ENCODE measurements at places on chromosomes 7 and 10.

GRCh38 chr7:5694912-5695726, 86.3 kb downstream of the RNF216 start:
- DNase-seq, result no peak

GRCh38 chr7:156432018-156432417, 208.6 kb upstream of the RNF32 start:
- DNase-seq, result no peak

- no peak for DNase-seq
These were observed 62.2 kb downstream of the CNOT4 start for GRCh38 chr7:135447748-135448147.

GRCh38 chr7:150938566-150938965, 39.6 kb downstream of the KCNH2 start:
- DNase-seq, result no peak

- no peak for DNase-seq
These were observed 75.1 kb upstream of the INSIG1 start for GRCh38 chr7:155222573-155222972.

DNA sequence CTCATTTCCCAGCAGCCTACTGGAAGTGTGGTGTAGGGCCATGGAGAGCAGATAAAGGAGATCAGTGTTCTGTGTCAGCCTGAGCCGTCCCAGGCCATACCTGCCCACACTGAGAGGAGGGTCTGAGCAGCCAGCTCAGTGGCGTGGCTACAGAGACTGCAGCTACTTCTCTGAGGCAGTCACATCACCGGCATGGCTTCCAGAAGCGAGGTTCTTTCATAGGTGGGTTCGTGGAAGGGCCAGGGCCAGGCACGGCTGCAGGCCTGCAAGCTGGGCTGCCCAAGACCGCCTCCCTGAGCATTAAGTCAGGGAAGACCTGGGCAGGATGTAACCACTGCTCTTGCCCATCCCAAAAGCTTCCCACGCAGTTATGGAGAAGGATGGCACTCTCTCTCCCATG, 34.9 kb downstream of the LDB3 start:
- DNase-seq, result no peak

DNA sequence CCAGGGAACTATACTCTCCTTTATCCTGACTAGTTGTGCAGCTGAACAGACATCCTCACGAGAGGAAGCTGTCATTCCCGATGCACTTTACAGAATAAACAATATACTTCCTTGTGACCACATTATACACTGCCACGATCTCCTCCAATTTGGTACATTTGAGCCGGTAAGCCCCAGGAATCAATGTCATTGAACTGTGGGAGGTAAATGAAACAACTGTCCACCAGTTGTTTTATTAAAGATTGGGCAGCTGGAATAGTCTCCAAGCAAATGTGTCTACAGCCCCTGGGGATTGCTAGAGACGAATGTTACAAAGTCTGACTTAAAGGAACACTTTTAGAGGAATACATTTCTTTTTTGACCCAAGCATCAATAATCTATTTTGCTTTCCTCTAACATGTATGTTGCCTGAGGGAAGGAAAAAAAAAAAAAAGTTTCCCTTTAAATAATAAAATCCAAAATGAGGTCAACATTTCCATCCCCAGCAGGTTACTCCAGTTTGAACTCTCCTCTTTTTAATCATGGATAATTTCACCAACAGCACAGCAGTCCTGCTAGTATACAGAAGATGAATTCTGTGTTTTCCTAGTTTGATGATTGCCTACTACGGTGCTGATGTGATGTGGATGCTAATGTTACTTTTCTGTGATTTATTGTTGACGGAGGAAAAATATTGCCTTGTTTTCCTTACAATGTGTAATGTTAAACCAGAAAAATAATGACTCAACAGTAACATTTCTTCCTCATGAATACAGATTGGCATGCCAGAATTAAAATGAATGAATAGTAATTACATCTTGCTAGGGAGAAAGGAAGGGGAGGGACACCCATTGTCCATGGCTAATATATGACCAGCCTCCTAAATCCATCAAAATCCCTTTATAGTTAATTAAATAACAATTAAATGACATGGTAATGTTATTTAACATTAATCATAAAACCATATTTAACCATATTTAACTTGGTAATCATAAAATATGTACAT, 360.9 kb downstream of the NEBL start:
- DNase-seq, result no peak

DNA sequence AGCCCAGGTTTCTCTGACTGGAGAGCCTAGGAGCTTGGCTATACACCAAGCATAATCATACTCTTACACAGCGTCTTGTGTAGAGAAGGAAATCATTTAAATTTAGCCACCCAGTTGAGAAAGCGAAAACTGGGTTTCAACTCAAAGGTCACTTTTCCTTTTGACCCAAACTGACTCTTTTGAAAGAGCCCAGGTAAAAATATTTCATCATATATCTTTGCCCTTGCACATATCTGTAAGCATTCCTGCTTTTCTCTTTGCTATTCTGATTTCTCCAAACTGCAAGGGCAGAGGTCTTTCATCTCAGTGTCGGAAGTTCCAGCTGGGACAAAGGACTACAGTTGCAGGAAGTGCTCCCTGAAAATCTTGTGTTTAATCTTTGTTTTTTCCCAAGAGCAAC, 22.0 kb upstream of the ABCB4 start:
- DNase-seq, result no peak

DNA sequence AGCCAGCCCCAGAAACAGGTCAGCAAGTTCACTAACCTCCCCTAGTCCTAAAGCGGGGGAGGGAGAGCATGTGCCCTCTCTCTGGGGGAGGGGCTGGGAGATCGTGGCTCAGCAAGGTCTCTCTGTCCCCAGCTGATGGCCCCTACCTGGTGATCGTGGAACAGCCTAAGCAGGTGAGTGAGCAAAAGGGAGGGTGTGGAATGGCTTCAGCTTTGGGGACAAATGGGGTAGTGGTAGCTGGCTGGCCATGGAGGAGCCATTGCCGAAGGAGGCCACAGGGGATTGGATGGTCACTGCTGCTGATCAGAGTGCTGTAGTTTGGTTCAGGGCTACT, 779 bp downstream of the NFKB2 start:
- no peak for DNase-seq

GRCh38 chr10:109173121-109173520, 750.2 kb downstream of the XPNPEP1 start:
- no peak for DNase-seq

GRCh38 chr10:48779546-48780152, 95.0 kb downstream of the WDFY4 start:
- no peak for DNase-seq

DNA sequence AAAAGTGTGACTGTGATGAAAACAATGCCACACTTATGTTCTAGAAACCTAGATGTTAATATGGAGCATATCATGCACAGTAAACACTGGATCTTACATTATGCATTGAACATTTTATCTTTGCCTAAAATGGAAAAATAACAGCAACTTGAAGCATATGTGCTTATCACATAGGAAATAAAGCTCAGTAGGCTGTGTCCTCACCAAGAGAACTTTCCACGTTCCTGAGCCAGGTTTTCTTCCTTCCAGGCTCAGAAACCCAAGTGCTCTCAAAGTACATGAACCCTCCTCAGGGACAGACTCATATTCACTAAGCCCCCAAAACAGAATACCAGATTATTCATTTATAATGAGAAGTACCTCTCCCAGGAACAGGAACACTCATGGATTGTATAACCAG, 79.4 kb upstream of the PRKAR2B start:
- no peak for DNase-seq

GRCh38 chr7:40570223-40570622, 435.4 kb downstream of the SUGCT start:
- peak; percentile 6 for DNase-seq

GRCh38 chr10:30057894-30058556, 1.4 kb downstream of the JCAD start:
- no peak for DNase-seq

DNA sequence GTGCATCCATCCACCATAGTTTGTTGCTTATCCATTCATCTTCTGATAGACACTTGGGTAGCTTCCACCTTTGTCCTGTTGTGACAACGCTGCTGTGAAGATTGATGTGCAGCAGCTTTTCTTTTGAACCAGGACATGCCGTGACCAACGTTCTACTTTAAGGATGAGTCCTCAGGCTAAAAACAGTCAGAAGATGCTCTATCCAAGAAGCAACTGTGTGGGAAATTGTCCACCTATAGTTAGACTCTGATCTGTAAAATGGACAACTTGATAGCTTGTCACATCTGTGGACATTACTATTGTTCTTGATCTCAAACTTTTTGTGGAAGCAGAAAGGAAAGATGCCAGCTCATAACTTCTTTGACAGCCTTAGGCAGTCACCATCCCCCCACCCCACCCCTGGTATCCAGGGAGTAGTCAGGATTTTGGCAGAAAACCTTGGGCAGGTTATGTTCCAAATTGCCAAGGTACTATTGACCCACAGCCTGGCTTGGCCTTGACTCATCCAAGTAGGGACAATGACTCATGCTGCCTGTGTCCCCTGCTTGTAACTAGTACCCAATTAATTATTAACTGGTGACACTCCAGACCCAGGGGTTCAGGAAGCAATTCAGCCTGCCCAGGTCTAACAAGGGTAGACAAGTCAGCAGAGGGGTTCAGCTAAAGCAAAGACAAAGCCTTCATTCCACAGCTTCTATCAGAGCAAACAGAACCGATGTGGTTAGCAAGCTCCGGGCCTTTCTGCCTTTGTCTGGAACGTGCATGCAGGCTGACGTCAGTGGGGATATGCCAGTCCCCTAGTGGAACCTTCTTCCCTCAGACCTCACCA, 99.6 kb upstream of the ANLN start:
- no peak for DNase-seq

DNA sequence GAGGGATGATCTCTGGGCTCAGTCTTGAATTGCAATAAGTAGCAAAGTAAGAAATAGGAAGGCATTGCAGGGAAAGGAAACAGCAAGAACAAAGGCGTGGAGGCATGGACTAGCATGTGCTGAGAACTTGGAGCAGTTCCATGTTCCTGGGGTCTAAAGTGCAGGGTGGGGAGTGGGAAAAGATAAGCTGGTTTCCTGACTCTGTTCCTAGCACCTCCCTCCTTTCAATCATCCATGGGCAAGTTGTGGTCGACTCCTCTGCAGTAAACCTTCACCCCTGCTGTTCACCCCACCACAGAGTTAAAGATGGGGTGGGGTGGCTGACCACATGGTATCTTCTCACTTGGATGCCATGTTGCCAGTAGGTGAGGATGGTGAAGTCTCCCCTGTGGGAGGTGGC, 29.6 kb downstream of the RPS24 start:
- no peak for DNase-seq

DNA sequence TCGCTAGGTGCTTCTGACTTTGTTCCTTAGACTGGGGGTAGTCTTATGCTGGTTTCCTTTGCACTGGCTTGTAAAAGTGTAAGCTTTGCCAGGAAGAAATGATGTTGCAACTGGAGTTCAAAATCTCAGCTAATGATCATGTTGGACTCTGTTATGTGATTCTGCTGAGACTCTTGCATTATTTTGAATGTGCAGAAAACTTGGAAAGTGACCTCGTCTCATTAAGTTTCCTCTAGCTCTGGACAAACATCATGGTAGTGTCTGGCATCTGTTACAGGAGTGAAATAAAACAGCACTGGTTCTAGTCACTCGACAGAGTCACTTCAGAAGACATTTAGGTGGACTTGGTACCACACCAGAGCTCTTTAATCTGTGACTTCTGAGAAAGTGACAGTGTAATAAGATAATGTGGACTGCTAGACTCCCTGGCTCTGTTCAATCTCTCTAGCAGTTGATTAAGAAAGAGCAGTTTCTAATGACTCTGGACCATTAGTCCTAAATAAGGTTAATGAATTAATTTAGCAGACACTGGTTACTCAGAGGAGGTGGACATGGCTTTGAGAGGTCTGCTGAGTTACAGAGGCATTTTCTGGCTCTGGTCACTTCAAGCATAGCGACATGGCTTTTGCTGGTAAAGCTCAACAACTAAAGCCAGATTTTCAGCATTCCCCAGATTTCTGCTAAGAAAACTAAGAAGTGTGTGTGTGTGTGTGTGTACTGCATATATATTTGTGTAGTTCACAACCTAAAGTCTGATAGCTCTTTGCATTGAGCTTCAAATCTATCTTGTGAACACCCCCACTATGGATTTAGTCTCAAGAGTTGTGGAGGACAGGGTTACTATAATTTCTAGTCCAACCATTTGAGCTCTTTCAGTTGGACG, 2.0 kb downstream of the NRP1 start:
- DNase-seq, result no peak

GRCh38 chr10:77241350-77241725, 396.3 kb downstream of the KCNMA1 start:
- DNase-seq, result no peak

- DNase-seq, result no peak
These were observed 9.4 kb downstream of the ELFN1 start for GRCh38 chr7:1679326-1679965.

GRCh38 chr7:93148144-93148543, at the start of gene SAMD9L:
SAMD9L (minus strand) TSS chr7:93148385; CDS start chr7:93135971, 12,414 bp downstream.
- no peak for DNase-seq

- no peak for DNase-seq
These were observed 82.7 kb upstream of the MACROH2A2 start for GRCh38 chr10:69969977-69970376.

DNA sequence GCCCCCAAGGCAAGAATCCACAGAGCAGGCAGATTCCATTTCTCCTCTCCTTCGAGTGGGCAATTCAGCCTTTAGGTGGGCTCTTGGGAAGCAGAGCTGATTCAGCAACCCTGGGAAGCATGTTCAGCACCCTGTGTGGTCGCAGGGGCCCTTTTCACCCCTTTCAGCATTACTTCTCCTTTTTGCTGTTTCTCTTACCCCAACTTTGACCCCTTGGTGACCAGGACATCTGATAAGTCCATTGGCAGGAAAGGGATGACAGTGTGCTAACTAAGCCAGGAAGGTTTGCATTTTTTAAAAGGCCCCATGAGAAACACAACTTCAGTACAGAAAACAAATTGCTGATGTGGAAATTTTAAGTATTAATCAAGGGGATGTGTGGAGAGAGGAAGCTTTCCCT, 283.7 kb upstream of the NRP1 start:
- DNase-seq, result no peak

DNA sequence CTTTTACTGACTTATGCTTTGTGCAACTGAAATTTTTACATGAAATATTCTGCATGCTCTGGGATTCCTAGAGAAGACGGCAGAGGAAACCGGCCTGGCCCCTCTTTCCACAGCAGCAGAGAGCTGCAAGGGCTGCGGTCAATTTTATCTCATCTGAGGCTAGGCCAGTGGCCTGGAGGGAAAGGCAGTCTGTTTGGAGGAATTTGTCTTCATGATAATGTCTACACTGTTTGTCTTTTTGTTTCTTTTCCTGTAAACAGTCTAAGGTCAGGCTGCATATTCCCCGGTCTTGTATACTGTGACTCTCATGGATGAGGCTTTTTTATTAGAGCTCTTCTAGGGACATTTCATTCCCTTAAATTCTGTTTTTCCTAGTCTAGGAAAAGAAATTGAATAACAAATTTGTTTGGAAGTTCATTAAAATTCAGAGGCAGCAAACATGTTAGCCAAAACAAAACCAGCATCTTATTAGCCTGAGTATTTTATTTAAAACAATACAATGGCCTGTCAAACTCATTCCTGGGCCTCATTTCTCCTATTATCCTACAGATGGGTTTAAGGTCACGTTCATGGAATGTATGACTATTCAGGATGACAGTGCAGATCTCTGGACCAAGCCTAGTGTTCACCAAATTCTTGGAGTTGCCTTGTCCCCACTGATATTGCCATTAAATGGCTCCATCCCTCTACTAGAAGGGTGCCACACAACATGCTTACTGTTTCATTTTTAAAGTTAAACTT, 26.4 kb downstream of the LAMB4 start:
- DNase-seq, result no peak

- no peak for DNase-seq
These were observed 357.3 kb downstream of the CRPPA start for GRCh38 chr7:16063716-16064675.

Measured in neuronal stem cell (in vitro differentiated cells).